Suppressor macrophage (primary cell): ENCODE measurements at places on chromosomes 11 and 22.

- no peak for DNase-seq
These were observed 53.4 kb downstream of the FAM181B start for GRCh38 chr11:82680252-82680651.

DNA sequence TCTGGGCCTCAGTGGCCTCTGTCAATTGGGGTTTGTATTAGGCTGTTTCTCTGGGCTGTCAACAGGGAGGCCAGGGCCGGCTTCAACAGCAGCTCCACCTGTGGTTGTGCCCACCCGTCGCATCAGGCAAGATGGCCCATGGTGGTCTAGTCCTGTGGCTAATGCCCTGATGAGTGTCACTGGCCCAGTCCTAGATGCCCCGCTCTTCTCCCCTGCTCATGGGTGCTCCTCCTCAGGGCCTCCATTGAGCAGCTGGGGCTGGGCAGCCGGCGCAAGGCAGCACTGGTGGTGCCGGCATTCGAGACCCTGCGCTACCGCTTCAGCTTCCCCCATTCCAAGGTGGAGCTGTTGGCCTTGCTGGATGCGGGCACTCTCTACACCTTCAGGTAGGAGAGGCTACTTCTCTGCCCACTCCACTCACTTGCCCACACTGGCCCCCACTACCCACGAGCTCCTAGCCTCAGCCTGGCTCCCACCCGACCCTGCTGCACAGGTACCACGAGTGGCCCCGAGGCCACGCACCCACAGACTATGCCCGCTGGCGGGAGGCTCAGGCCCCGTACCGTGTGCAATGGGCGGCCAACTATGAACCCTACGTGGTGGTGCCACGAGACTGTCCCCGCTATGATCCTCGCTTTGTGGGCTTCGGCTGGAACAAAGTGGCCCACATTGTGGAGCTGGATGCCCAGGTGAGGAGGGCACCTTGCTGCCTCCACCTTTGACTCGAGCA is 5.4 kb downstream of the LARGE2 start:
- no peak for DNase-seq

DNA sequence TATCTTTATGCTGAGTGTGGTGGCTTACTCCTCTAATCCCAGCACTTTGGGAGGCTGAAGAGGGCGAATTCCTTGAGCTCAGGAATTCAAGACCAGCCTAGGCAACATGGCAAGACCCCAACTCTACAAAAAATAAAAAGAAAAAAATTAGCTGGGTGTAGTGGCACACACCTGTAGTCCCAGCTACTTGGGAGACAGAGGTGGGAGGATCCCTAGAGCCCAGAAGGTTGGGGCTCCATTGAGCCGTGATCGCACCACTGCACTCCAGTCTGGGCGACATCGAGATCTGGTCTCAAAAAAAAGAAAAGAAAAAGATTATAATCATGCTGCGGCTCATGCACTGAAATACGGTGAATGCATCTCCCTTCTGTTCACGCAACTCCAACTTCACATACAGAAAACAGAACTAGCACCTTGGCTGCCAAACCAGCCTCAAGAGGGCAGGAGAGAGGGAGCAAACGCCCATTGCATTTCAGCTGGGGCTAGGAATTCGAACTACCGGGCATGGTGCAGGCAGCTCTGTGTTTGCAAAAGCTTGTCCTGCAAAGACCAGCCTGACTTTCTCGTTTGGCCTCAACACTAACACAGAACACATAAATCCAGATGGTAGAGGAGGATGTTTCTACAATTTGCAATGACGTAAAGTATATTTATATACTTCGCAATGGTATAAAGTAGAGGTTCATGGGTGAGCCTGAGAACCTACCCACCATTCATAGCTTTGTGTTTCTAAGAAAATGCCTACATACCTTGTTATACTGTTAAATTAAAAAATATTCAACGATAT is 6.3 kb upstream of the SYNGR1 start:
- peak; percentile 86 for DNase-seq

DNA sequence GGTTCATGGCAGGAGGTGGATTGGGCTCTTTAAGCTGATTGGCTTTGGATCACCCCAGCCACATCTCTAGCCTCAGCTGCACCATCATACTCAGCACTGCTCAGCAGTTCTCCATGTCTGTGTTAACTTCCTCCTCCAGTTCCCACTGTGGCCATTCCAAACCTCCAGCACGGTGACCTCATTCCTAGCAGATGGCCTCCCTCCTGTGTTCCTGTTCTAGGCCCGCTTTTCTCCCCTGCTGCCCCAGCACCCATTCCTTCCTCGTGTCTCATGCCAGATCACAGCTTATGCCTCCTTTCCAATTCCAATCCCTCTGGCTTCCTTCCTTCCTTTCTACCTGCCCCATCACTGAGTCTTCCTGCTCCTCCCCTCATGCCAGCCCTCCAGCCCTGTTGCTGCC is 96.1 kb downstream of the MICAL2 start:
- peak; percentile 75 for DNase-seq

DNA sequence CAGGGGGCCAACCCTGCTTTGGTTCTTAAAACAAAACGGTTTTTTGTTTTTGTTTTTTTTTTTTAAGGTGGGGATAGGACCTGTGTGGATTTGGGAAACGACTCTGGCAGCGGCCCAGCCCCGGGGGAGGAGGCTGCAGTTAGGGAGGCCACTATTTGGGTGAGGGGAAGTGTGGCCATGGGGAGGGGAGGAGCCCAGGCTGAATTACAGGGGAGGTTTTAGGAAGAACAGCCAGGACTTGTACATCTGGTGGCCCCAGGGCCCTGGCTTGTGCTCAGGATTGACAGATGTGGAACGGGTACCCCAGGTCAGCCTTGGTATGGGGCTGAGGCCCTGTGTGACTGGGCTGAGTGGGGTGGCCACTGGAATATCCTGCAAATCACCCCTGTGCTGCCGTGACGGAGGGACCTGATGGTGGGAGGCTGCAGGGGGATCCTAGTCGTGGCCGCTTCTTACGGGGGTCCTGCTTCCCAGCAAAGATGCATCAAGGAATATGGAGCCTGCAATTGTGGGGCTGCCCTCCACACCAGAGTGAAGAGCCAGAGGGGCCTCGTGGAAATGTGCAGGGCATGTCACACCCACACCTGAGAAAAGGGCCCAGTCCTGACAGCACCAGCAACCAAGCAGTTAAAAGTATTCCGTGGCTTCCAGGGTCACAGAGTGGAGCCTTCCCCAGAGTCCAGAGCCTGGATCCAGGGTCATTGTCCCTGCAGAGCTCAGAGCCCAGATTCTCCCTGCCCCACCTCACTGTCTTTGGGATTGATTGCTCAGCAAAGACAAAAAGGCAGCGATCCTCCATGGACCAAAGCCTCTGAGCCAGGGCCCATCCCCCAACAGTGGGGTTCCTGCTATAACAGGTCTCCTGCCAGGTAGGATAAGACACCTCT is 55.2 kb upstream of the WNT7B start:
- DNase-seq, result no peak

DNA sequence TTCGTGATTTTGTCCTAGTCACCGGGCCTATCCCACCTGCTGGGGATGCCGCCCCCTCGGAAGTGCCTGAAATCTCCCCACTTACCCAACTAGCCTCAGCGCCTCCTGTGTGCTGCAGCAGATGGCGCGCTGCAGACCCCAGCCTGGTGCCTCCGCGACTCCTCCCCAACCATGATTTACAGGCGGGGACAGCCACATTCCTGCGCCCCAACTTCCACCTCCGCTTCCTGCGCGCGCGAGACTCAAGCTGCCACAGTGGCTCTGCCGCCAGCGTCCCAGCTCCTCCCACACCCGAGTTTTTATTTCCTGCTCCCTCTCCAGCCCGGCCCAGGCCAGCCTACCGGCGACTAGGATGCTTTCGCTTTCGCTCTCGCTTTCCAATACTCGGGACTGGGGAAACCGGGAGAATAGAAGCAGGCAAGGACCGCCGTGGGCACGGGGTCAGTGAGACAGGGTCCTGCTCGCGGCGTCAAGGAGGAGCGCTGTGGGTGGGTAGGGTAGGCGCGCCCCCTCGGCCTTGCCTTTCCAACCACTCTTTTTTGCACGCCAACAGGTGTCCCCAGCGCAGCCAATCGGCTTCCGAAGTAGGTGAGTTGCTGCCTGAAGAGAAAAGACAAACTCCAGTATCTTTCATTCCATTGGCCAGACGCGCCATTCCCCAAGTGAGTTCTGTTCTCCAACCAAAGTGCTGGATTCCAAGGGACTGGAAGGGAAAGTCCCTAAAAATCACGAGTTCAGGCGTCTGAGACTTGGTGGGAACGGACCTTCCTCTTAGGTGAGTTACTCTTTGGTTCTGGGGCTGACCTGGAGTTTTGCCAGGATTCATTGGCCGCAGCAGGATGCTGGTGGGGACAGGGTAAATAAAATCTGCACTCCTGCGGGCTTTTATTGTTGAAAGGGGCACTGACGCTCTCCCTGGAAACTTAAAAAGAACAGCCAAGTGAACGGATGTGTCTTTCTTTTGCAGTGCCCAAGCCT is at the start of gene FAM111A:
FAM111A (plus strand) TSS at position 327 of the 978 bp plus-strand sequence. CDS start 6,017 bp downstream, outside the sequence.
- peak; percentile 90 for DNase-seq

GRCh38 chr11:1295086-1295485 is 14.3 kb downstream of the TOLLIP start:
- no peak for DNase-seq

DNA sequence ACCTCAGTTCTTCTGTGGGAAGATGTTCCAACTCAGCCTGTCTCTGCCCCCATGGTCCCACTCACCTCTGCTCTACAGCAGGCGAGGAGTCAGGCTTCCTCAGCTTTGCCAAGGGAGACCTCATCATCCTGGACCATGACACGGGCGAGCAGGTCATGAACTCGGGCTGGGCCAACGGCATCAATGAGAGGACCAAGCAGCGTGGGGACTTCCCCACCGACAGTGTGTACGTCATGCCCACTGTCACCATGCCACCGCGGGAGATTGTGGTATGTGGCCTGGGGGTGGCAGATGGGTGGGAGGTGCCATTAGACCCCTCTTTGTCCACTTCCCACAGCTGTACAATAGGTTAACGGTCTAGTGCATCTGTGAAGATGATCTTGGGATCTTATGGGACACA is 73.3 kb downstream of the MYO7A start:
- DNase-seq, result no peak

DNA sequence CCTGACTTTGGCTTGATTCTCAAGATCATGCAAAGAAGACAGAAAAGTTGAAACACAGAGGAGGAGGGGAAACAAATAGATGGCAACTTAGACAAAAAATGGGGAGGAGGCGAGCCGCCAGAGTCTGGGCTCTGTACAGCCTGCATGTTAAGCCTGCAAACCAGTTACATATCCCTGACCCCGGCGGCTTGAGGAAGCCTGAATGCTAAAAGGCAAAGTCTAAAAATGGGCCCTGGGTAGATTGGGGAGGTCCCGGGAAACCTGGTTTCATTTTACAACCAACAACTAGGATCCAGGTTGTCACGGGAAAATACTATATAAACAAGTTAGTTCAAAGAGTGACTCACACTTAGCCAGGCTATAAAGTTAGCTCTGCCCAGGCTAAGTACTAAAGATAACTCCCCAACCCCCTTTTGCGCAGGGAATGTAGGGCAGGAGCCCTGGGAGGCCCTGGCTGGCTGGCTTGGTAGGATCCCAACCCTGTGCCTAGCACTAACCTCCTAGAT is 18.8 kb upstream of the ZBTB16 start:
- no peak for DNase-seq
